ENCODE measurements at places on chromosomes 5 and 9.

DNA sequence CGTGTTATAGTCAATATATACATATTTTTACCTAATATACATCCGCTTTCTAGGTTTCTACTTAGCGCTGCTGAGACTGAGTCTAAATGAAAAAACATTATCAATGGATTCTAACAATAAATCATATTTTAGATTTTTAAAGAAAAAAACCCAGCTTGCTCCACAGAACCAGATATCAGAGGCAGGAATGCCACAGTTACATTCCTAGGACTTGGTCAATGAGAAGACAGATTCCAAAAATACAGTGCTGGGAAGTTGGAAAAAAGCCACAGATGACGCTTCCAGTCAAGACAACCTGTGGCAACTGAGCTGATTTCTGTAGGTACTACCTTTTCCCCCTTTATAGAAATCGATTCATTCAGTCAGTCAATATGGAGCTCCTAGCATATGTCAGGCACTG is 577 bp upstream of the CCDC112 start:
- no peak for DNase-seq

DNA sequence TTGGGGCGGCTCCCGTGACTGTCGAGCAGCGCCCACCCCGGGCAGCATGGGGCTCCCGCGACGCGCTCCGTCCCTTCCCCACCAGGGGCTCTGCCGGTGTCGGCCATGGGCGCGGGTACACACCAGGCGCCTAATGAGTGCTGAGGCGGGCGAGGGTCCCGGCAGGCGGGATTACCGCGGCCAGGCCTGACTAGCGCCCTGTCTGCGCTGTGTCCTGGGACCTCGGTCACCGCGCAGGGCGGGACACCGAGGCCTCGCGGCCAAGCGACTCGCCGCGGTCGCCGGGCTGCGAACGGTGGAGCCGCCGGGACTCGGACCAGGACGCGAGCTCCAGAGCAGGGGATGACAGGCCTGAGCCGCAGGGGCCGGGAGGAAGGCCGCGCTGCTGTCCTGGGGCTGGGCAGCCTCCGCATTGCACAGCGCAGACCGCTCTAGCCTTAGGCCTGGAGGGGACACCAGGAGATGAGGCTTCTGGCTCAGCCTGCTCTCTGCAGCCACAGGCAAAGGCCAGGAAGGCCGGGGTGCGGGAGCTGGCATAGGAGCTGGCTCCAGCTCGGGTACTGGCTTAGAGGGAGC is 14.1 kb downstream of the LCN10 start:
- no peak for DNase-seq

- no peak for DNase-seq
Measured at GRCh38 chr9:128316421-128316820, 5.8 kb downstream of the TRUB2 start.

DNA sequence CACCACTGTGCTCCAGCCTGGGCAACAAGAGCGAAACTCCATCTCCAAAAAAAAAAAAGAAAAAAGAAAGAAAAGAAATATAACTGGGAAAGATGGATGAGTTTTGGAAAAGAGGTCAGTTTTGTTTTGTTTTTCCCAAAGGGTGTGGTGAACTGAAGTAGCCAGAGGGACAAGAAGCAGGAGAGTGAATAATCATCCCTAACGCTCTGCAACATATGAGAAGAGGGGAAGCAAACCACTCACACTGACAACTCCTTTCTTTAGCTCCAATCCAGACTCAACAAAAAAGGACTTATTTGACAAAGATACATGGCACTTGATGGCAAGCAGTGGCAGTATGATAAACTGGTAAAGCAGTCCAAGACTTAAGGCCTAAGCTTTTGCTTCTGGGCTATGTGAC is 176.1 kb upstream of the HMHB1 start:
- DNase-seq, result no peak

DNA sequence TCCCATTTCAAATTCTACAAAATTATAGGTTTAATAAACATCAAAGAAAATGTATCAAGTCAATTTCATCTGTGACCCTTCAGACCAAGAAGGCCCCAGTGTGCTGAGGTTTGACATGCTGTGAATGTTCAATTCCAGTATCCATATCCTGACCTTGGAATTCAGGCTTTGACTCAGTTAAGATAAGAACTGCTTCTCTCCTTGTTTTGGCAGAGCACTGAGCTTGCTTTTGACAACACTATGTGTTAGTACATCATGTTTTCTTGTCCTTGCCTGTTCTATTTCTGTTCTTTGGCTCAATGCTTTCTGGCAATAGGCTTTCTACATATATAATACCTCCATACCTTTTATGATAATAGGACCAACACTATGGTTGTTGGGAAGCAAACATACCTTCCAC is 105.6 kb downstream of the PLCXD3 start:
- DNase-seq, result no peak

DNA sequence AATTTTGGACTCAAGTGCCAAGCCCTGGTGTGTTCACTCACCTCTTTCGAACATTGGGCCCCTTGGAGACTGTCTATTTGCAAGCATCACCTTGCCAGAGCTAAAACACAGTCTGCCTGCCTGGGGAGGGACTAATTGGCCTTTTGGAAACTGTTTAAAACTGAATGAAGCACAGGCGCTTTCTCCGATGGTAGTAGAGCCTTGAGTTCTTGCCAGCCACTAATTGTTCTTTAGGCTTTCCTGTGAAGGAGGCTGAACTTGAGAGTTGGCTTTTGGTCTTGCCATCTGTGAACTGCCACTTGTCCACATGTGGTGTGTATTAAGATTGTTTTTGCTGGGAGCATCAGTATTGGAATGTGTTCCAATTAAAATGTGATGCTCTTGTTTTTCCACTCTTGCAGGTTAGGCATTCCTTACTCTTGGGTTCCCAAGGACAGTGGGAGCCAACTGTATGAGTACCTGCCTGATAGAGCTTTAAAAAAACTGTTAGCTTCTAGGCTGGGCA is 26.0 kb downstream of the GARNL3 start:
- no peak for DNase-seq

- DNase-seq, result no peak
Measured at GRCh38 chr9:36191290-36191645, 547 bp downstream of the CLTA start.

GRCh38 chr9:87007711-87008366 is 60.5 kb upstream of the GAS1 start:
- no peak for DNase-seq

DNA sequence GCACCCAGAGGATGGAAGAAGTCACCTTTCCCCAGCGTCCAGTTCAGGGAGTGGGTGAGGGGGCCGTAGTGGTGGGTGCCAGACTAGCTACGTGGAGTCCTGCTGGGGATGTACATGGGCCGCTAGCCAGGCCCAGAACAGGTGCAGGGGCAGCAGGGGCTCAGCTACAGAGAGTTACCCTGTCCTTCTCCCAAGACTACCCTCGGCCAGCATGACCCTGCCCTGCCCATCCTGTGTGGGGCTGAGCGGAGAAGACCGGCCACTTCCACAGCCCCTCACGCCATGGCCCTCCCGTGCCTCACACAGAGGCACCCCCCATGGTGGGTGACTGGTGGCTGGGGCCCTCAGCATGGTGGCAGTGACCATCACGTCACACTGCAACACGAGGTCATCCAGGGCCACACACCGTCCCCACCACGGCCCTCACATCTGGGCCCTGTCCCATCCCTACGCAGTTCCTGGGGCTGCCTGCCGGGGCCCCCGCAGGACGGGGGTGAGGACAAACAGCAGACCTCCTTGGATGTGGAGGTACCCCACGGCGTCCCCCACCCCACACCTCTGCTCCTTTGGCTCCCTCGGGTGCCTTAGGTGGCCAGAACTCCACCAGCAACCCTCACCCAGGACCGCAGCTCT is 977 bp upstream of the DPP7 start:
- no peak for DNase-seq

GRCh38 chr5:108762660-108763059 is 15.0 kb downstream of the FER start:
- DNase-seq, result no peak

DNA sequence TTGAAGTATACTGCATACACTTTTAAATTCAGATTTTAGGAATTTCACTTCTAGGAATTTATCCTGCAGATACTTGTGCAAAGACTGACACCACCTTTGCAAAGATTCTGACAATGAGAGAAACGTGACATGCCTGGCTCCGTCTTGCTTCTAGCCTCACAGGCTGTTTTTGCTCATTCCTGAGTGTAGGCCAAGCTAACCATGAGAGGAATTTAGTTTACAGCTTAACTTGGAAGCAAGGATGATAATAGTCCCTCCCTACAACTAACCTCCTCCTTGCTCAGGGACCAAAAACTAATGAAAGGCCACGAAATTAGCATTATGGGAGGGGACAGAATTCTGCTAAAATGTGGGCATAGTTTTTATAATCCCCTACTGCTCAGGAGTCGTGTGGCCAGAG is 31.1 kb downstream of the C5orf22 start:
- no peak for DNase-seq

DNA sequence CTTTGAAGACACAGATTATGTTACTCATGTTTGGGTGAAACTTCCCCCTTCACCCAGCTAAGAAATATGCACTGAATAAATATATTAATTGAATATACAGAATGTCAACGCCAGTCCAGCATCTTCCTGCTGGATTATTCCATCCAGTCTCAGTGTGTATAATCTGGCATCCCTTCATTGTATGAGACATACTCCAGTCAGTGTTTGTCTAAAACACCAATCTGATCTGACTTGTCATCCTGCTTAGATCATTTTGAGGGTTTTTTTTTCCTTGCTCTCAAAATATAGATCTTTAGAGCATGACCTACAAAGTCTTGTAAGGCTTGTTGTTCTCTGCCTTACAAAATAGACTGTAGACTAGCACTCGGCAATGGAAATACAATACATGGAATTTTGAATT is 195.1 kb downstream of the SMARCA2 start:
- no peak for DNase-seq

DNA sequence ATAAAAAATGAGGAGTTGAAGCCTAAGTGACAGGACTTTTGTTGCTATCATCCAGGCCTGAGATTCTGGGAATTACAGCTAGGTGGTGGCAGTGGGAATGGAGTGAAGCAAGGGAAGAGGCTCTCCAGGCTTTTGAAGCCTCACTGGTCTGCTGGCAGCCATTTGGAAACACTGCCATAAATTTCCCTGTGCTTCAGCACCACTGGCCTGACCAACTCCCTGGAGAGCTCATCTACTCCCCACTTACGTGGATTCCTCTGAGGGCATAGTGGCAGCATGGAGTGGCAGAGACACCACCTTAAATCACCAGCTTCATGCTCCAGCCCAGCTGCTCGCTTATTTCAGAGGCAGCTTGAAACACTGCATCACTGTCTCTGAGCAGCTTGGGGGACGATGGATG is 518.2 kb downstream of the TLR4 start:
- DNase-seq, result no peak

DNA sequence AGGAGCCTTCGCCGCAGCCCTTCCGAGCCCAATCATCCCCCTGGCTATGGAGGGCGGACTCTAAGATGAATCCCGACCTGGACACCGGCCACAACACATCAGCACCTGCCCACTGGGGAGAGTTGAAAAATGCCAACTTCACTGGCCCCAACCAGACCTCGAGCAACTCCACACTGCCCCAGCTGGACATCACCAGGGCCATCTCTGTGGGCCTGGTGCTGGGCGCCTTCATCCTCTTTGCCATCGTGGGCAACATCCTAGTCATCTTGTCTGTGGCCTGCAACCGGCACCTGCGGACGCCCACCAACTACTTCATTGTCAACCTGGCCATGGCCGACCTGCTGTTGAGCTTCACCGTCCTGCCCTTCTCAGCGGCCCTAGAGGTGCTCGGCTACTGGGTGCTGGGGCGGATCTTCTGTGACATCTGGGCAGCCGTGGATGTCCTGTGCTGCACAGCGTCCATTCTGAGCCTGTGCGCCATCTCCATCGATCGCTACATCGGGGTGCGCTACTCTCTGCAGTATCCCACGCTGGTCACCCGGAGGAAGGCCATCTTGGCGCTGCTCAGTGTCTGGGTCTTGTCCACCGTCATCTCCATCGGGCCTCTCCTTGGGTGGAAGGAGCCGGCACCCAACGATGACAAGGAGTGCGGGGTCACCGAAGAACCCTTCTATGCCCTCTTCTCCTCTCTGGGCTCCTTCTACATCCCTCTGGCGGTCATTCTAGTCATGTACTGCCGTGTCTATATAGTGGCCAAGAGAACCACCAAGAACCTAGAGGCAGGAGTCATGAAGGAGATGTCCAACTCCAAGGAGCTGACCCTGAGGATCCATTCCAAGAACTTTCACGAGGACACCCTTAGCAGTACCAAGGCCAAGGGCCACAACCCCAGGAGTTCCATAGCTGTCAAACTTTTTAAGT is 819 bp downstream of the ADRA1B start:
- DNase-seq, result no peak

DNA sequence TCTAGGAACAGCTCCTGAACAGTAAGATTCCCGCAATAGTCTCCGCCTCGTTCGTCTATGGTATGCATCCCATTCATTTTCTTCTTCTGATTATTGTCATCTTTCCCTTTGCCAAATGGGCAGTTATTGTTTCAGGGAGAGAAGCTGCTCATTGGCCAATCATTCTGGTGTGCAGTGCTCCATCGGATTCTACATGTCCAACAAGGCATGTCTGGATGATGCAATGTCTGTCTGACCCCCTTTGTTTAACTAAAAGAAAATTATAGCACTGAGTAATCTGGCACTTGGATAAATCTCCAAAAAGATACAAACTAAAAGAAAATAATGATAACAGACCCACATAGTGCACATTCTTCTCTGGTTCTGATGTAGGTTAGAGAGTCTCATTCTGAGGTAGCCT is 515.6 kb upstream of the DMAC1 start:
- DNase-seq, result no peak

DNA sequence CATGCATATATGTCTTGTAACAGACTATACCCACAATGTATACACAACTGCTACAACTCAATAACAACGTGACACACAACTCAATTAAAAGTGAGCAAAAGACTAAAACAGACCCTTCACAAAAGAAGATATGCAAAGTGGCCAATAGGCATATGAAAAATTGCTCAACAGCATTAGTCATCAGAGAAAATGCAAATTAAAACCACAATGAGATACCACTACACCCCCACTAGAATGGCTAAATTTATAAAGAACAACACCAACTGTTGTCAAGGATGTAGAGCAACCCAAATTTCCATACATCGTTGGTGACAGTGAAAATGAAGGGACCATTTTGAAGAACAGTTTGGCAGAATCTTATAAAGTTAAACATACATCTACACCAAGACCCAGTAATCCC is 38.9 kb downstream of the GABRB2 start:
- DNase-seq, result no peak

DNA sequence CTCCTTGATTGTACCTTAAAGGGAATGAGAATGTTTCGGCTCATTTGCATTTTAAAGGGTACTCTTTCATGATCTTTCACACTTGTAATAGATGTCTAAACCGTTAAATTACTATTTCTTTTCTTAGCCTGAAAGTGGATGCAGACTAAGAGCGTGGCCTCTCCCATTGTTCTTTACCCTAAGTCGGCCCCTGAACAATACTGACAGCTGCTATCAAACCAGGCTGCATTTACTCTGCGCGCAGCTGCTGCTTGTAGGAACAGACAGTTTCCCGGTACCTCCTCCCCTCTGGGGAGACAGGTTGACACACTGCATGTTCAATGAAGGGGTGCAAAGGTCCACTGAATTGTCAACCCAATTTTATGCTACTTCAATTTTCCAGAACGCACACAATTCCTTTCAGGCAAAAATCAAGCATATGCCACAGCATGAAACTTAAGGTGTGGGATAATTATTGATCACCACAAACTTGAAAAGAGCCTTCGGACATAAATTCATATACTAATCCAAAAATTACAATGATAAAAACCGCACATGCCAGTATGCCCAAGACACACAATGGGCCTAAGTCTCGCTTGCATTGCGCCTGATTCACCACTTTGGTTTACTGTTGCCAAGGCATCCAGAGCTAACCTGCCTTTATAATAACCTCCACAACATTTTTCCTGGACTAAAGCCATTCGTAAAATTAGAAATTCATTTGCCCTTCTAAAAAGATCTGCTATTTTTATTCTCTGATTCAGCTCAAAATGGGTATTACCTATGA is 39.7 kb downstream of the TLE1 start:
- DNase-seq, result no peak

All from thymus (tissue), 14 donors.